ENCODE measurements at places on chromosomes 1 and 21.

DNA sequence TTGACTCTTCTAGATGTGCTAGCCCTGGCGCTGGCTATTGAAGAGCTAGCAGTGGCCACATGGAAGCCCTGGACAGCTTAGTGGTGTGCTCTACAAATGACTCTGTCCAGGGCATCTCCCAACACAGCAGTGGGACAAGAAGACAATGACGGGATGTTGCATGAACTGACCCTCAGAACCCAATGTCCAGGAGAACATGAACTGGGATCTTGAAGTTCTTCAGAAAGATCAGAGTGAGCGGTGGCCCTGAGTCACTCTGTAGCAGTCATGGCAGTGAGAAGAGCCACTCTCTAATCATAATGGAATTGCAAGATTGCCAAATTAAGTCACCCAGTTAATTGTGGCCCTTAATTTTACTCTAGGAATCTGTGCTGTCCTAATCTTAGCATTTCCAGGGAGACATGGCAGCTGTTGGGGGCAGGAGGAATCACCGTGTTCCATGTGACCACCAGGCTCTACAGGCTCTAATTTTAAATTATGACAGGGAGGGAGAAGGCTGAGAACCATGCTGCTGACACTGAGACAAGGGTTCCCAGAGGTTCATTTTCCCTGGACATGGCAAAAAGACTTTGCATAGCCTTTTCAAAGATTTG is 10.2 kb upstream of the OBSCN start:
- DNase-seq = no peak

DNA sequence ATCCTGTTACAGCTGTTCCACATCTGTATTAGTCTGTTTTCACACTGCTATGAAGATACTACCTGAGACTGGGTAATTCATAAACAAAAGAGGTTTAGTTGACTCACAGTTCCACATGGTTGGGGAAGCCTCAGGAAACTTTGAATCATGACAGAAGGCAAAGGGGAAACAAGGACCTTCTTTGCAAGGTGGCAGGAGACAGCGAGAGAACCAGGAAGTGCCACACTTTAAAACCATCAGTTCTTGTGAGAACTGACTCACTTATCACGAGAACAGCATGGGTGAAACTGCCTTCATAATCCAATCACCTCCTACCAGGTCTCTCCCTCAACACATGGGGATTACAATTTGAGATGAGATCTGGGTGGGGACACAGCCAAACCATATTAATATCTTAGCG is 110.3 kb upstream of the TRABD2B start:
- DNase-seq = no peak

GRCh38 chr1:200180821-200181220 is 153.3 kb downstream of the NR5A2 start:
- no peak for DNase-seq

- no peak for DNase-seq
Measured at GRCh38 chr1:2061065-2061778, 11.0 kb downstream of the PRKCZ start.

- DNase-seq = no peak
Measured at GRCh38 chr1:67843746-67844145, 10.5 kb upstream of the GNG12 start.

DNA sequence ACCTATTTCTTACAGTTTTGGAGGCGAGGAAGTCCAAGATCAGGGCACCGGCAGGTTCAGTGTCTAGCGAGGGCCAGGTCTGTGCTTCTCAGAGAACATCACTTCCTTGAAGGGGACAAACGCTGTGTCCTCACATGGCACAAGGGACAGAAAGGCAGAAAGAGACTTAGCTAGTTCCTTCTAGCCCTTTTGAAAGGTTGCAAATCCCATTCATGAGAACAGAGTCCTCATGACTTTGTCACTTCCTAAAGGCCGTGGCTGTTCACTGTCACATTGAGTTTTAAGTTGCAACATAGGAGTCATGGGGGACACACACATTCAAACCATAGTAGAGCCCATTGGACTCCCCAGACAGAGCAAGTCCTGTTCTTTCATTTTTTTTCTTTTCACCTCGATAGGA is 27.4 kb downstream of the PER3 start:
- no peak for DNase-seq

GRCh38 chr1:89762386-89762778 is 58.5 kb upstream of the LRRC8D start:
- DNase-seq = no peak

- DNase-seq = no peak
Measured at GRCh38 chr1:8184301-8184700, 133.6 kb upstream of the SLC45A1 start.

GRCh38 chr1:77605246-77606026 is 77.0 kb downstream of the ZZZ3 start:
- DNase-seq = no peak

Measured in stimulated activated CD8-positive, alpha-beta memory T cell treated with anti-CD3 and anti-CD28 coated beads, Interleukin-4, amount 100 ng/mL, for 1 hour (primary cell).